EH (cell line): ENCODE measurements at places on chromosomes 1 and 21.

- DNase-seq, result no peak
Observed at GRCh38 chr1:26053718-26054560, 8.0 kb upstream of the SLC30A2 start.

- DNase-seq, result no peak
Observed at GRCh38 chr1:160474392-160475242, 48.4 kb downstream of the SLAMF6 start.

- no peak for DNase-seq
Observed at GRCh38 chr1:55536545-55536865, 321.3 kb upstream of the USP24 start.

DNA sequence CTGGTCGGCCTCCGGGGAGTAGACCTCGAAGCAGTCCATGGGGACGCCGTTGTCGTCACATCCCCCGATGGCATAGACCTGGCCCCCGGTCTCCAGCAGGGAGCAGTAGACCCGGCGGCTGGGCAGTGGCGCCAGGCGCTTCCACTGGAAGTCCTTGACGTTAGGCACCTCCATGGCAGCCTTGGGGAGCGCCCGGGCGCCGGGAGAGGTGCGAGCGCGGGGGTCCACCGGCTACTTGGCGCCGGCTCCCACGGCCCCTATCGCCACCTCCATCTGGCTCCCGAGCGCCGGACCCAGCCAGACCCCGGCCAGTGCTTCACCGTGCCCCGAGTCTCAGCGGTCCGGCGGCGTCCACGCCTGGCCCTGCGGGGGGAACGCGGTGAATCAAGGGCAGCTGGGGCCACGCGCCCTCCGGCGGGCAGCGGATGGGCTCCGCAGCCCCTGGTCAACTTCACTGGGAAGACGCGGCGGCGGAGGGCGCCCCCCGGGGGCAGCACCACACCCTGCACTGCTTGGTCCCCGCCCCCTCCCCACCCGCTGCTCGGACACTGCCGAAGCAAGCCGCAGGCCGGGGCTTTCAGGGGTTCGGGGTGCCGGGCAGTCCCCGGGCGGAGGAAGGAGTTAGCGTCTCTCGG, 13.2 kb downstream of the KLHDC8A start:
- DNase-seq, result no peak

DNA sequence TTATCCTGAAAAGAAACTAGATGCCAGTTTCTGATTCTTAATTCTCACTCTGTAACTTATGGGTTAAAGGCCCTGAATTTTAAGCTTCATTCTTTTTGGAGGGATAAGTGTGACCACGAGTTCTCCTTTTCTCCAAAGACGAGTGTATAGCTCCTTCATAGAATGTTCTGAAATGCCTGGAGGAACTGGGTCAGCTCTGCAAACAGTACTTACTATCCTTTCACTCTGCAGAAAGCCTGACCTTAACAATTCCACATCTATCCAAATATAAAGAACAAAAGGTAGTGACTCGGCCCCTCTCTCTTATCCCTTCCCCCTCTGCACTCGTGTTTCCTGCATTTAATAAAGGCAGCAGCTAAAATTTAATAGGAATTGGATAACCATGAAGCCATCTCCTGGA, 150.5 kb downstream of the LYPLAL1 start:
- DNase-seq, result no peak

DNA sequence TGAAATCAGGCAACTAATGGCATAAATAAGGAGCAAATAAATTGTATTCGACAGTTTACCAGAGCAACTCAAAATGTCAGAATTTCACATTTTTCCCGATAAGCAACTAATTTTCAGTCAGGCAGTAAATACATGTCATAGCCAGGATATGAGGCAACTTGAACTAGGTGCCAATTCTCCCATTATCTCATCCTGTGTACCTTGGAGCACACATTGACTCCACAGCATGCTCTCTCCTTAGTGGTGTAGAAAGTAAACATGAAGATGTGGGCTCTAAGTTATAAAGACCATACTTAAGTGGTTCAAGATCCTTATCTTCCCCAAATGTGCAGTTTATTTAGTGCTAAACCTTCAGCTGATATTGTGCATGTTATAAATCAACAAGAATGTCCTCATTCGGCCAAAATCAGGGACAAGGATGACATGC, 197.8 kb downstream of the VAV3 start:
- no peak for DNase-seq

- no peak for DNase-seq
Observed at GRCh38 chr21:34116569-34116968, 43.2 kb downstream of the MRPS6 start.

- DNase-seq, result no peak
Observed at GRCh38 chr21:26815197-26815596, 30.0 kb downstream of the ADAMTS1 start.

GRCh38 chr21:27047658-27048314, 80.9 kb upstream of the ADAMTS5 start:
- peak; percentile 53 for DNase-seq

GRCh38 chr1:91406773-91407389, 2.2 kb upstream of the HFM1 start:
- DNase-seq, result no peak

- peak; percentile 72 for DNase-seq
Observed at GRCh38 chr1:94039514-94039870, 81.5 kb downstream of the ABCA4 start.

- no peak for DNase-seq
Observed at GRCh38 chr1:19354531-19354981, 42.4 kb downstream of the SLC66A1 start.

DNA sequence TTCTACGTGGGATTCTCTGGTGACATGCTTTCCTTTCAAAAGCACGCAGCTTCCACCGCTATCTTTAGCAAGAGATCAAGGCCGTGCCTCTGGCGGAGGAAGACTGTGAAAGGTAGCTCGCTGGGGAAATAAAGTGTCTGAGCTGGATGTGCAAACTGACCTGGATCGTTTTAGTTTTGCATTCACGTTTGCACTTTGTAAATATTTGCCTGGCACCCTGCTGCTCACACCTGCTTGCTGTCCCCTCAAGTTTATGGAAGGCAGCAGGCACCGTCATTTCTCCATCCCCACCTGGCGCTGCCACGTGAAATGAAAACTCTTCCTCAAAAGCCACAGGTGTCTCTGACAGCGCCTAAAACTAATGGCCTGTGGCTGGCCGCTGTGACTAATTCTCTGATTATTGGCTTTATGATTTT, 44.0 kb upstream of the TARDBP start:
- DNase-seq, result no peak

- DNase-seq, result no peak
Observed at GRCh38 chr1:187034501-187034900, 205.8 kb downstream of the PLA2G4A start.

- peak; percentile 20 for DNase-seq
Observed at GRCh38 chr21:25836396-25836795, 101.6 kb downstream of the GABPA start.

GRCh38 chr1:12333036-12333785, 103.4 kb downstream of the VPS13D start:
- DNase-seq, result peak; percentile 19
